ENCODE measurements at places on chromosomes 1 and 21.

GRCh38 chr1:206538901-206539640 is 31.7 kb downstream of the RASSF5 start:
- no peak for DNase-seq

GRCh38 chr1:7940034-7940433 is 605 bp downstream of the TNFRSF9 start:
- no peak for DNase-seq

GRCh38 chr1:183739082-183739481 is 65.8 kb upstream of the RGL1 start:
- DNase-seq, result no peak

GRCh38 chr1:172940174-172940855 is 110.4 kb downstream of the TNFSF18 start:
- DNase-seq, result no peak

GRCh38 chr1:46583494-46583893 is 20.6 kb downstream of the MKNK1 start:
- DNase-seq, result no peak

DNA sequence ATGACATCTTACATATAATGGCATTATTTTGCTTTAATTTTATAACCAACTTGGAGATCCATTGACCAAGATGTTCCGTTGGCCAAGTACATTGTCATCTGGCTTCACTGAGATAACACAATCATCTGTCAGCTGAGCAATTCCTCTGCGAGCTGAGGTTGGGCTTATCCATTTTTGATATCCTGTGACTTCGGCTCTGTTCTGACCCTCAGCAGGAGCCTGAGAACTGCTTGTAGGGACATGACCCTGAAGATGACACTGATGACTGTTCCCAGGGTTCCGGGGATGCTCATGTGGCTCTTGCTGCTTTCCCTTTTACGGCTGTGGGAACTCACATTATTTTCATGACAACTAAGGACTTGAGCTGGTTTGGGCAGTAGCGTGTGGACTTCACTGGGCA is 51.2 kb downstream of the TLR5 start:
- no peak for DNase-seq

DNA sequence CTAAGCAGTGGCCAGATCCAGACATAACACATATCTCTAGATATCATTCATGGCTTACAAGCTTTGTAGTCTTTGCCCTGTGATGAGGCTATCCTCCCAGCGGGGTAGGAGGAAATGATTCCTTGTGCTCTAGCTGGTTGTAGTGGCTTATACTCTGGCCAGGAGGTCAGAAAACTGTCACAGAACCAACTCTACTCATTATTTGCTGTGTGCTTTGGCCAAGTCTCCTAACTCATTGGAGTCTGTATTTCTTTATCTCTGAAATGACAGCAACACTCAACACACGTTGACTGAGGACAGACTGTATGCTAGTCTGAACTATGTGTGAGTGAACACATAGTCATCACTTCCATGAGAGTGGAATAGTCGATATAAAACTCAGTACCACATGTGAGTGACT is 116.7 kb upstream of the F3 start:
- no peak for DNase-seq

DNA sequence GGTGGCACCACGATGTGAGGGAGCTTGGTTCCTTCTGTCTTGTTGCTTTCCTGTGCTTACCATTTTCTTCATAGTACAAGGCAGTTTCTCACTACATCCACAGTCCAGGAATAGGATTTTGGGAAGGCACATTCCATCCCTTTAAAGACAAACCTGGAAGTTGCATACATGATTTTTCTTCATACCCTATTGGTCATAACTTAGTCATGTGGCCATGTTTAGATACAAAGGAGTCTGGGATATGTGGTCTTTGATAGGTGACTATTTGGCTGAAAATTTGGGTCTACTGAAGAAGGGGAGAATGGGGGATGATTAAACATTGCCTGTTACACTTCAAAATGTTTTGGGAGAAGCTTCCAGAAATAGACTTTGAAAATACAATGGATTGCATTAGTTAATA is 7.0 kb downstream of the DYRK1A start:
- no peak for DNase-seq

DNA sequence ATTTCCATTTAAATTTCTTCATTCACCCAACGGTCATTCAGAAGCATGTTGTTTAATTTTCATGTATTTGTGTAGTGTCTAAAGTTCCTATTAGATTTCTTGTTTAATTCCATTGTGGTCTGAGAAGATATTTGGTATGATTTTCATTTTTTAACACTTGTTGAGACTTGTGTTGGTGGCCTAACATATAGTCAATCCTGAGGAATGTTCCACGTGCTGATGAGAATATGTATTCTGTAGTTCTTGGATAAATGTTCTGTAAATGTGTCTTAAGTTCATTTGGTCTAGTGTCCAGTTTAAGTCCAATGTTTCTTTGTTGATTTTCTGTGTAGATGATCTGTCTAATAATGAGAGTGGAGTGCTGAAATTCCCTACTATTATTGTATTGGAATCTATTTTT is 22.7 kb upstream of the LCE5A start:
- no peak for DNase-seq

- no peak for DNase-seq
Measured at GRCh38 chr1:236978740-236979139, 25.5 kb downstream of the MT1HL1 start.

DNA sequence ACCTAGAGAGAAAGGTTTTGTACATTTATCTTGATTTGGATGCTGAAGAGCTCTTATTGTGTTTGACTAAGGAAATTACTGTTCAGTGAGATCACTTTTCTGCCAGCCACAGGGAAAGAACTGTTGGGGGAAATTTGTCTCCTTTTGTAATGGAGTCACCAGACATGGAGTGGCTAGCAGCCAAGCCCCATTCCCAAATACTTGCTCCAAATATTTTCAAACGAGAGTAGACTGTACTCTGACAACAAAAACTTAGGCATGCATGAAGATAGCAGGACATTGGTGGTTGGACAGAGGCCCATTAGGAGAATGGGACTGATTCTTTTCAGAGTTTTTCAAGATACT is 21.1 kb downstream of the IPO9 start:
- DNase-seq, result no peak

GRCh38 chr1:19254416-19254815 is 2.8 kb downstream of the MRTO4 start:
- no peak for DNase-seq

GRCh38 chr1:9128166-9128519 is 759 bp downstream of the GPR157 start:
- no peak for DNase-seq

- DNase-seq, result no peak
Measured at GRCh38 chr21:46052703-46053651, 44.9 kb upstream of the COL6A2 start.

DNA sequence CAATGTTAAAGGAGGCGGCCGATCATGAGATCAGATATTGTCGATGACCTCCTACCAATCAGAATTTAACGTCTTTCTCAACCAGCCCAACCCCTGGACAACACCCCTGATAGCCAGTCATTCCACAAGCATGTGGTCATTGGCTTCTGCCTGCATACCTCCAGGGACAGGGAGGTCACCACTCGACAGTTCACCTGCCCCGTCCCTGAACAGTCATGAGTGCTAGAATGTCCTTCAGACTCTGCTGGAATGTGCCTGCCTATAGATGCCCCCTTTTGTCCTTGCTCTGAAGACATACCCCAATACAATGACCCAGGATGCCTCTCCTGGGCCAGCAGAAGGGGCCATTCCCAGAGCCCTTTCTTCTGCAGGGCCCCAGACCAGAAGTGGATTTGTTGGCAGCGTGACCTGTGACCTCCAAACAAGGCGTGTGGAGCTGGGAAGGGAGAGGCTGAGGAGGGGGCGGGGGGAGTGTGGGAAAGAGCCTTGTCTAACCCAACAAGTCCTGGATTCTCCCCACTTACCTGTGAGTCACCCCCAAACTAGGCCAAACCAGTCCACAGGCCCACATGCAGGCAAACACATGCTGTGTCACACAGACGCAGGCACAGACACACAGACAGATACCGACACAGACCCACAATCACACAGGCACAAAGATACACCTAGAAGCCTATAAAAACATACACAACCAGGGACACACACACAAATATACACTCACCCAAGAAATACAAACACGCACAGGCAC is 2.2 kb downstream of the CRYBG2 start:
- no peak for DNase-seq

- no peak for DNase-seq
Measured at GRCh38 chr1:231134624-231135023, 27.2 kb upstream of the TRIM67 start.

- DNase-seq, result no peak
Measured at GRCh38 chr1:155649676-155650075, 38.9 kb downstream of the YY1AP1 start.

DNA sequence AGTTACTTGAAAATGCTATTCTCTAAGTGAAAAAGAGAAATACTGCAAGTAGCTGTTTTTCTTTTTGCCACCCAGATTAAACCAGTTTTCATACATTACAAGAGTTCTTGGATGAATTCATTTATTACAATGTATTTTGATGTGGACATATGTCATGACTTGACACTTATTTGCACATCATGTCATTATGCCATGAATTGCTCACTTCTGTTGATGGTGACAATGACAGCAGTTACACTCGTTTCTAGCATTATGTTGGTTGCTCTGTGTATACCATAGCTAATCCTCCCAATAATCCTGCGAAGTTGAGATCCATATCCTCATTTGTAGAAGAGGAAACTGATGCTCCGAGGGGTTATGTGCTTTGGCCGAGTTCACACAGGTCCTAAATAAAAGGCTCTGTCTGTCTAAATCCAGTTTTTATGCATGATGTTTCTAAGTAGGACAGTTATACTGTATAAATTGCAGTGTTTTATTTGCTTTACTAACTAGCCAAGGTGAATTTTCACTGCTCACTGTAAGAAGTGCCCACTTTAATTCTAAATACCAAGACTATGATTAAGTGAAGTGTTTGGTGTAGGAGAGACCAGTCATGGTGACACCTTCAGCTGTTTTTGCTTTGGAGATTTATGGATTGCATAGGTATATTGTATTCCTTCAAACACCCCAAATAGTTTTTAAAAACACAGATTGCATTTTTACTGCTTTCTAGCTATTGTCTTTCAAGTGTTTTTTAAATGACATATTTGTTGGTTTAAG is 56.7 kb downstream of the PRDM2 start:
- no peak for DNase-seq

GRCh38 chr1:167342846-167343245 is 122.2 kb downstream of the POU2F1 start:
- DNase-seq, result no peak

- DNase-seq, result peak; percentile 24
Measured at GRCh38 chr1:54081306-54082270, 28.2 kb downstream of the TCEANC2 start.

GRCh38 chr1:155981266-155982088 is 3.1 kb upstream of the ARHGEF2 start:
- no peak for DNase-seq

DNA sequence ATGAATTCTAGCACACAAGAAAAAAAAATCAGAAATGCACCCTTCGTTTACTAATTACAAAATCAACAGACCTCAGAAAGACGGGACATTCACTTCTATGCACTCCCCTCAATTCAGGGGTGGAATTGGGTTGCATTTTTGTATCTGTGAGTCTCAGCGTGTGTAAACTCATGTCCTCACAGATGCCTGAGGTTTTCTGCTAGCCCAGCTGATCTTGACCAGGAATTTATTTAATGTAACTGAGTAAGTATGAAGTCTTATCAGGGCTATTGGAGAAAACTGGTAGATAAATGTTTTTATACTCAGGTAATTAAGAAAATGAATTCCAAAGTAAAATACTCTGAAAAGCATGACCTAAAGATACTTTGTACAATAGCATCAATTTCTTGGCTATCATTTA is 167.7 kb downstream of the RUNX1 start:
- no peak for DNase-seq

DNA sequence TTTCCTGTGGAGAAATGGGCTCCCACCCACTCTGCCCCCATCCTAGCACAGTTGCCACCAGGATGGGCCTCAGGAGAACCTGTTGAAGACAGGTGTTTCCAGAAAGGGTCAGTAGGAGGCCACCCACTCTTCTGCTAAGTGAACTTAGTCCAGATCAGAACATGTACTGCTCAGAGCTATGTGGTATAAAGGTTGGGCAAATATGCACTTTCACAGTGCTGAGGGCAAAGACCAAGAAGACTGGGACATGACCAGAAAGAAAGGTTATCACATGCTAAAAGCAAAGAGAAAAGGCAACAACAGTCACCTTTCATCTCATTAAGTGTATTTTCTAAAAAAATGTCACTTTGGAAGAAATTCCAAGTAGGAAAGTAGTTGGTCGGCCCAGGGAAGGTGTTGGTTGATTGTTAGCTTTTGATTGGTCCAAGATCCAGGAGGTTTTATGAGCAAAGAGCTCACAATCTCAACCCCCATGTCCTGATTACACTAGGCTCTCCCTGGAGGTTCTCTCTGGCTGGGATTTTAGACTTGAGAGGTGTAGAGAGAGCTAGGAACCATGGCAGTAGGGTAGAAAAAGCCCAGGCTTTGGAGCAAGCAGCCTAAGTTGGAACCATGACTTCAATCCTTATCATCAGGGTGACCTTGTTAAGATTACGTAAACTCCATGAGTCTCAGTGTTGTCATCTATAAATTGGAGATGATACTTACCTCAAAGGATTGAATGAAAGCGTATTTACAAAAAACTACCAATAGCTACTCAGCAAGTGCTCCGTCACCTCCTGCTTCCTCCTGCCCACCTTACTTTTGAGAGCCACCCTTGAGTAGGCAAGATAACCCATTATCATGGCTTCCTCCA is 102.6 kb downstream of the GLUL start:
- DNase-seq, result no peak

- DNase-seq, result no peak
Measured at GRCh38 chr1:61388566-61388965, 306.2 kb downstream of the NFIA start.

- DNase-seq, result no peak
Measured at GRCh38 chr21:30710499-30710898, 8.1 kb downstream of the KRTAP21-3 start.

DNA sequence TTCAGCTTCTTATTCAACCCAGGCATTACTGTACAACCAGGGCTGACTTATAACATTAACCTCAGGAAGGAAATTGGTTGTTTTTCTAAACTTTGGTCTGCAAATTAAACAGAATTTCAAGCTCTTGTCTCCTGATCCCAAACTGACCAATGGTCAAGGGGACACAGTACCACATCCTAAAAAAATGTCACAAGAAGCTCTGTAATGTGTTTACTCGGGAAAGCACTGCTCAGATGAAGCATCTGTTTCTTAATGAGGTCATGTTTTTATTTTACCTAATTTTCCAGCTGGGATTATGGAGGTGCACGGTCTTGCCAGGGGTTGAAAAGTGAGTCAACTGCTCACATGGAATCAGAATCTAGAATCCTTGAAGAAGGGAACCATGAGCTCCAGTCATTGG is 18.7 kb downstream of the ADAMTS5 start:
- no peak for DNase-seq

- peak; percentile 46 for DNase-seq
Measured at GRCh38 chr1:66271216-66271903, 262.6 kb upstream of the SGIP1 start.

- no peak for DNase-seq
Measured at GRCh38 chr1:118291661-118292060, 106.6 kb upstream of the SPAG17 start.

Measured in anterior cingulate cortex (tissue), 58 donors.